ENCODE measurements at places on chromosomes 4 and X.

DNA sequence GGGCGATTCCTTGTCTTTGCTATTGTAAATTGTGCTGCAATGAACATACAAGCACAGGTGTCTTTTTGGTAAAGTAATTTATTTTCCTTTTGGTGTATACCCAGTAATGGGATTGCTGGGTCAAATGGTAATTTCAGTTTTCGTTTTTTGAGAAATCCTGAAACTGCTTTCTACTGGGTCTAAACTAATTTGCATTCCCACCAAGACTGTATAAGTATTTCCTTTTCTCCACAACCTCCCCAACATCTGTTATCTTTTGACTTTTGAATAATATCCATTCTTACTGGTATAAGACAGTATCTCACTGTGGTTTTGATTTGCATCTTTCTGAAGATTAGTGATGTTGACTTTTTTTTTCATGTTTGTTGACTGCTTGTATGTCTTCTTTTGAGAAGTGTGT is 2506.0 kb downstream of the PCDH7 start:
- no peak for DNase-seq

- no peak for DNase-seq
Measured at GRCh38 chrX:57596516-57596915, 4.7 kb downstream of the ZXDB start.

GRCh38 chrX:154012336-154012991 is 7.2 kb downstream of the IRAK1 start:
- DNase-seq = no peak

GRCh38 chrX:134624046-134624430 is 34.2 kb downstream of the PLAC1 start:
- DNase-seq = no peak

DNA sequence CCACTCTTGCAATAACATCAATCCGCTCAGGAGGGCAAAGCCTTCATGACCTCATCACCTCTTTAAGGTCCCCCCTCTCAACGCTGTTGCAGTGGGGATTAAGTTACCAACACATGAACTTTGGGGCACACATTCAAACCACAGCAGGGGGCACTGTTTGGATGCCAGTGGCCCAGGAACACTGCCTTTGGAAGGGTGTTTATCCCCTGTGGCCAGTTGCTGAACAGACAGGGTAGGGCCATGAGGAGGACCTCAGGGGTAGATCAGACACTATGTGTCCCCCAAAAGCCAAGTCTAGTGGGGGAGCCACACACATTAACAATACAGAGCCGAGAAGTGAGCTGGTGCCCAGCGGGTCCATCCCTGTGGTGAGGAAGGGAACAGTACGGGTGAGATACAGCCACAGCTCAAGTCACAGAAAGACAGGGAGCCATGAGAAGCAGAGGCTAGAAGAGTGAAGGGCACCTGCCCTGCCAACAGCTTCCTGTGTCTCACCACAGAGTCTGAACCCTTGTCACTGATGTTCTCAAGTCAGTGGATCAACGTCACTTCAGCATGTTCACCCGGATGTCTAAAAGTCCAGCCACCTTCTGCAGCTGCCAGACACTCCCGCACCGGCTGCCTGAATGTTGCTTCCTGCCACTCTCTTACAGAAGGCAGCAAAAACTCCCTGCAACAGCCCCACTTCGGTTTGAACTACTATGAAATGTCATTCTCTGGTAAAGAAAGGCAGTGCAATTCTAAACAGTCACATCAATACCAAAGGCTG is 19.9 kb upstream of the MXD4 start:
- no peak for DNase-seq

DNA sequence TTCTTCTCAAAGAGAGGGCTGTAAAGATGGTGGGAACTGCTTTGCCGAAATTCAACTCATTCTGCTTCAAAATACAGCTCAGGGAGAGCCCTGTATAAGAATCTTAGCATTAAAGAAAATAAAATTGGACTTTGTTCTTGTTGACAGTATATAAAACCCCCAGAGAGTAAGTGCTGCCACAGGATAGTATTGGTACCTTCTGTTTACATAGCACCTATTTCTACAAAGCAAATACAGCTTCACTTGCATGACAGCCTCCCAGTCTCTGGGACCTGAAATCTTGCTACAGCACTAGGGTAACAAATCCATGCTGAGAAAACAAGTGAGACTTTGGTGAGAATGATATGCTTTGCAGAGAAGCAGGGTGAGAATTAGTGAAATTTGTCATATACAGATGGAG is 428.6 kb downstream of the ADGRL3 start:
- DNase-seq = no peak

DNA sequence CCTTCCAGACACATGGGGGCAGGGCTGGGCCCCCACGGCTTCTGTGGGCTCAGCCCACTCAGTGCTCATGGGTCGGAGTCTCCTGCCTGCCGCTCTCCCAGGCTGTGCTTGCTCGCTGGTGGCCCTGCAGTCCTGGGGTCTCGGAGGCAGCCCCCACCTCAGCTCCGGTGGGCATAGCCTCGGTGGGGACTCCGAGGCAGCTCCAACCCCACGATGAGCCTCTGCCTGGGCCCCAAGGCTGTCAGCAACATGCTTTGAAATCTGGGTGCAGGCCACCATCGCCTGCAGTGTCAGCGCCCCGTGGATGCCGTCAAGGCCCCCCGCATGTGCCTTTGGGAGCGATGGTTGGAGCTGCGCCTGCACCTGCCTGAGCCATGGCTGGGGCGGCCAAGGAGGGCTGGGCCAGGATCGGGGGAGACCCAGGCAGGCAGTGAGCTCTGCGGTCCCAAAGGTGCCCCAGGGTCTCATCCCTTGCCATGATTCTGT is 30.2 kb upstream of the SPON2 start:
- no peak for DNase-seq

DNA sequence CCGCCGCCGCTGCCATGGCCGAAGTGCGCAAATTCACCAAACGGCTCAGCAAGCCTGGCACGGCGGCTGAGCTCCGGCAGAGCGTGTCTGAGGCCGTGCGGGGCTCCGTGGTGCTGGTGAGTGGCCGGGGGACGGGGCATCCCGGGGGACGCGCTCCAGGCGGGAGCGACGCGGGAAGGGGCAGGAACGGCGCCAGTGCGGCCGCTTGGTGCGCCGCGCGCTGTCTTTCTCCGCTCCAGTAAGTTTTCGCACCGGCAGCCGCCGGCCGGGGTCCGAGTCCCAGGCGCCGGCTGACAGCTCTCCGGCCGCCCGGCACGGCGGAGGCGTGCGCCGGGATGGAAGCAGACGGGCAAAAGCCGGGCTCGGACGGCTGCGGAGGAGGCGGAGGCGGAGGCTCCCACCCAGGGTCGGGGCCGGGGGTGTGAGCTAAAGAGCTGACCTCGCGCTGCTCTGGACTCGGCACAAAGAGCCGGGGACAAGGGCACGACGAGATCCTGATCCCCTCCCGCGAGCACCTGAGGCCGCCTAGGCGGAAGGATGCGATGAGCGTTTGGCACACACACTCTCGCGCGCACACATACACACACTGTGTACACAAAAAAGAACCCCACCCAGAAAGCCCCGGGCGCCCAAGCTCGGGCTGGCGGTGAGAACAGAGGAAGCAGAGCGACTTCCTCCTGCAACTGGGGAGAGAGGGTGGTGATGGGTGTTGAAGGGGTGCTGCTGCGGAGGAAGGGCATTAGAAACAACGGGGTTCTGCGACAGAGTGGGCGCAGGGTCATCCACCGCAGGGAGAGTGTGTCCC is 545 bp downstream of the DOCK11 start:
- no peak for DNase-seq

GRCh38 chr4:54842656-54843055 is 184.9 kb downstream of the KIT start:
- no peak for DNase-seq

DNA sequence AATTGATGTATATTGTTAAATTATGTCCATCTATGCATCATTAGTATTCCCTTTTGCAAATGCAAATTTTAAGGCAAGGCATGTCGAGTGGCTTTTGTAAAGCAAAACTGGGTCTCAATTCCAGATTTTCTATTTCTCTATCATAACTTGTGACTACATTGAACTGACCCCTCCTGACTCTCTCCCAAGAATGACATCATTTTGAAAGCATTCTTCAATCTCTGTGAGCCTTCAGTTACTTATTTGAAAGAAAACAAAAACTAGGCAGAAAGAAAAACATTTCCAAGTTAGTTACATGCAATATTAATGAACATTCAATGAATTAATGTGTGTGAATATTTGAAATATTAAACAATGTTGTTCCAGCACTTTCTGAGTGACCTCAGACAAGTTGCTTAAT is 314.3 kb upstream of the CLNK start:
- peak; percentile 11 for DNase-seq

DNA sequence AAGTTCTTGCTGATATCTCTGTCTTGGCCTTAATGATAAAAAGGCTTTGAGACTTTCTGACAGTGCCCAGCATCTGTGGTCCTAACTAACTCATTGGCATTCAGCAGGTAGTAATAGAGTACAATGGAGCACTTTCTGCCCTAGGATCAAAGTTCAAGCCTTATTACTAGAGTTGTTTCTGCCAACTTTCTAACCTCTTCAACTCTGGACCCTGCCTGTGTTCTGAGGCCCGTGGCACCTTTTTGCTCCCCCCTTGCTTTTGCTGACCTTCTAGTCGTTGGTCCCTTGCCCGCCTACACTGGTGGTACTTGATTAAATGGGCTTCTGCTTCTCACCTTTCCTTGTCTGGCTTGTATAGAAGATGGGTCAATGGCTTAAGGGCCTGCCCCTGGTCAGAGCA is 126.3 kb downstream of the PPARGC1A start:
- no peak for DNase-seq

DNA sequence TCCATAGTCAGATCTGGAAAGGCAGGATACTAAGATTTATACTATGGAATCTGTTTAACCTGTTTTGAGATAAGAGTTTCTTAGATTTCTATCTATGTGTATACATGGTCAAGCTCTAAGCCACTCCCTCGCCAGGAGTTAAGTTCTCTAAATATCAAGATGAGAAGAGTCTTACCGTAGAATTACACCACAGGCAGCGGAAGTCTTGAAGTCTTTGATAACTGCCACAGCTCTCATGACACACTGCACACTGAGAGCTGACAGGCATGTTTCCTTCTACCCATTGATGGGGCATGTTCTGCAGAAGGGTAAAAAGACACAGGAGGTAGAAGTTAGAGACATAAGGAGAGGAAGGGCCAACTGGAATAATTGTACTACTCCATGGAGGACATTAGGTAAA is 67.7 kb downstream of the DGKK start:
- DNase-seq = no peak

DNA sequence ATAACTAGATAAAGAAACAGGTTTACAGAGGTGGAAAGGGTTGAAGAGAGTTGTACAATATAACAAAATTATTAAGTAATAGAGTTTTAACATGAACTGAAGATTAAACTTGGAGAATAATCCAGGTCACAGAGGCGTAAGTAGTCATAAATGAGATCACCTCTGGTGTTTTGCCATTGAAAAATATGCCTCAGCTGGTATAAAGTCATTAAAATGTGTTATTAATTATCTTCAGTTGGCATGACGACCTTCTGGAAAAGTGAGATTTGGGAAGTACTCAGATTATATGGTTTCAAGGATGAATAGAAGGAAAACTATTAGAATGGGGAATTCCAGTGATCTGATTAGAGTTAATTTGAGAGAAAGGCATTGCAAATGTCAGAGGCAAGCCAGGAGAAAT is 237.5 kb upstream of the ANXA10 start:
- no peak for DNase-seq

GRCh38 chrX:132364313-132364712 is 124.5 kb downstream of the MBNL3 start:
- DNase-seq = no peak

- DNase-seq = no peak
Measured at GRCh38 chr4:168656055-168656660, 159.3 kb downstream of the PALLD start.

DNA sequence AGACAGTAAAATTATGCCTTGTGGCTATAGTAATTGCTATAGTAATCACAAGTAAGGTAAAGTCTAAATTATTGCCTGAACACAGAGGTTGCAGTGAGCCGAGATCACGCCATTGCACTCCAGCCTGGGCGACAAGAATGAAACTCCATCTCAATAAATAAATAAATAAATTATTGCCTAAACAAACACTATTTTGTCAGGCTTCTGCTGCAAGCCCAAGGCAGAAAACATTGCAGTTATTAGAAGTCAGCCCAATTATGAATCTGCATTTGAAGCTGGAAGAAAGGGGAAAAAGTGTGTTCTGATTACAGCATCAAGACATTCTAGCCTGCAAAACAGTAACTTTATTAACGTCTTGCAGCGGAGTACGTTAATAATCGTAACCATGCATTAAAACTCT is 17.1 kb downstream of the HSD17B13 start:
- DNase-seq = no peak
